CD4-positive, CD25-positive, alpha-beta regulatory T cell (primary cell): ENCODE measurements at places on chromosomes 5 and 9.

- DNase-seq = no peak
Observed at GRCh38 chr9:16627521-16627920, 242.9 kb downstream of the BNC2 start.

GRCh38 chr9:114591849-114592248, 4.3 kb downstream of the ATP6V1G1 start:
- DNase-seq = no peak

- no peak for DNase-seq
Observed at GRCh38 chr5:62342476-62342837, 36.5 kb downstream of the KIF2A start.

DNA sequence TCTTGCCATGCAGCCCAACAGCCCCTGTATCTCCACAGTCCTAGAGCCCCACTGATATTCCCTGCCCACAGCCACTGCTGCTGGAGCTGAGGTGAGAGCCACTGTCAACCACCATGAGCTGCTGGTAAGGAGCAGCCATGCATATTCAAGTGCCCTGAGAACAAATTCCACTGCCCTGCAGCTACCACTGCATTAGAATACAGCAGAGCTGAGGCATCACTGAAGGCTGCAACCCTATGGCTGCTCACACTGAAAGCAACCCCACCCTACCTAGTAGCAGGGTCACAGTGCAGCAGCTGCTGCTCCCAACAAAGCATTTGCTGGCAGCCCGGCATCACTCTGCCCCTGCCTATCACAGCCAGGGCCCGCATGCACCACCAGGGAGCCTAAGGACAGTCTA, 68.6 kb downstream of the SKIC3 start:
- no peak for DNase-seq

DNA sequence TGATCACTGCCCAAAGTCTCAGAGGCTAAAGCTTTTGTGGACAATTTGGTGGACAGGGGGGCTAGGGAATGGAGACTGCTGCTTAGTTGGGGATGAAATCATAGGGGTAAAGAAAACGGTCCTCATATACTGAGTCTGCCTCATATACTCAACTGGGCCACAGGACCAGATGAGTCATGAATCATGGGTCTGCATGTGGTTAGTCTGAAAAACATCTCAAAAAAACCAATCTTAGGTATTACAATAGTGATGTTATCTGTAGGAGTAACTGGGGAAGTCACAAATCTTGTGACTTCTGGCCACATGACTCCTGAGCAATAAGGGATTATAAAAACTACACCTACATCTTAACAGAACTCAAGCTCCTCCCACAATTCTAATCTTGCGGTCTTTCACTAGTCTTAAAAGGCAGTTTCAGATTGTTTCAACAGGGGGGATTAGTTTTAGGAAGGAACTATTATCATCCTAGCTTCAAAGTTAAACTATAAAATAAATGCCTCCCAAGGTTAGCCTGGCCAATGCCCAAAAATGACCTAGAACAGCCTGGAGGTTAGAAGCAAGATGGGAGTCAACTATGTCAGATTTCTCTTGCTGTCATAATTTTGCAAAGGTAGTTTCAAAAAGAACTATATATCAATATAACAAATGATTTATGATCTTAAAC, 17.5 kb downstream of the TMEM161B start:
- DNase-seq = peak; percentile 6

GRCh38 chr9:101117161-101117560, 88.6 kb downstream of the PLPPR1 start:
- DNase-seq = no peak

DNA sequence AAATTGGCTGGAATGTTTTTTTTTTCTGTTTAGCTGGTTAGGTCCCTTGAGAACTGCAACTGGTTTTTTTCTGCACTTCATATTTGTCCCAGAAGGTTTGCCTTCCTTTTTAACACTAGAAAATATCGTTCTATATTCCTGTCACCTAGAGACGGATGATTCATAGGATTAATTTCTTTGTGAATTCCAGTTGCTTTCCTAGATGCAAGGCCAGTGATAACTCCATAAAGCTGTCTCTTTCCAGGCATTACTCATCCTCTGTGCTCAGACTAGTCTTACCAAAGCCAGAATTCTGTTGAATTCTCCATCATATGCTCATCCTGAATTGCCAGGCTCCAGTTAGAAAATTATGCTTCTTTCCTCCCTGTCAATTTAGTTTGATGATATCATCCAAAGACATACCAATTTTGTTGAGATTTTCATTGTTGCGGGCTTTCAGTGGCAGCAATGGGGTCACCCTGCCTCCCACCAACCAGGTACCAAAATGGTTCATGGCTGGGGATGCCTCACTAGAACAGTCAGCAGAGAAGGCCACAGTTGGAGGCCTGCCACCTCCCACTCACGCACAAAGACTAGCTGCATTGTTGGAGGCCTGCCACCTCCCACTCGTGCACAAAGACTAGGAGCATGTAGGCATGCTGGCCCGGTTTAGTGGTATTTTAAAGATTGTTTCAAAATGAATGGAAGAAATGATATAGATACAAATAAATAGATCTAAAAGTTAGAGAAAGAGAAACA, 8.5 kb downstream of the BAAT start:
- DNase-seq = no peak

- peak; percentile 51 for DNase-seq
Observed at GRCh38 chr9:134099123-134099761, 31.4 kb upstream of the BRD3 start.

- no peak for DNase-seq
Observed at GRCh38 chr5:88662846-88663245, 220.1 kb downstream of the MEF2C start.

DNA sequence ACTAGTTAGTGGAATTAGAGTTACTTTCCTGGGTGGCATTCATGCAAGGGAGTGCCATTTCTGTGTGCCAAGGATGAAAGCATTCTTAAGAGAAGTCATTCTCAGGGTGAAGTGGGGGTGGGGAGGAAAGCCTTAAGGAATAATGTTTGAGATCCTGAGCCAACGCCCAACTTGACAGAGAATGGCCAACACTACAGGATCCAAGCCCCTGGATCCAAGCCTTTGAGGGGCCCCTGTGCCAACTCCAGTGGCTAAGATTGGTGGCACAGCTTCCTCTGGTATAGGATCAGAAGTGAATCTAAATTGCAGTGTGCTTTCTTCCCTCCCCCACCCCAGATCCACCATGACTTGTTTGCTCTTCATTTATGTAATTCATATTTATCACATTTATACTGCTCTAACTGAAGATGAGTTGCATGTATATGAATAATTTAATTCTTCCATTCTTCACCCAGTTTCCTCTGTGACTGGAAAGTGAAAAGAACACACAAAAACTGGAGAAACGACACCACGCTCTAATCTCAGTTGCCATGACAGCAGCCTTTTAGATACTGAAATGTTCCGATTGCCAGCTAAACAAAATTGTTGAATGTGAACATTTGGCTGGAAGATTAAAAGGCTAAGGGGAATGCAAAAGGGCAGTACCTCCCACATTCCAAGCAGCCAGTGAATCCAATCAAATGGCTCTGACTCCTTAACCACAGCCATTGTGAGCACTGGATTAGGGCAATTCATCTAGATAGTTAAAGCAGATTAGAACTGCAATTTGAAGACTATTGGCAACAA, 4.5 kb downstream of the ZNF608 start:
- DNase-seq = no peak

DNA sequence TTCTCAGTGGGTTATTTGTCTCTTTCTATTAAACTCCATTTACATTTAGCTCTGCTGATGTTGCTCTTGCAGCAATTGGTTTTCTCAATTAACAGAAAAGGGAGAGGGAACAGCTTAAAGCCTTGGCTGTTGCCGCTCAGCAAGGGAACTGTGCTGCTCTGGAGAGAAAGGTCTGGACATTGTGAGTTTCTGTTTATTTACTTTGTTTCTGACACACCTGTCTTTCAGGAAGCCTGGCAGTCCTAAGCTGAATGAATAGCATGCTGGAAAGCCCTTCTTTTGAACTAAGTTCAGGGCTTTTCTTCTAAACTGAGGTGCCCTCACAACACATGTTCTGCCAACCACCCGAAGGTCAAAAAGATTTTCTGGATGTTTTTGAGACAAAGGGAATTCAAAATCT, 491.9 kb downstream of the PDE4D start:
- DNase-seq = no peak
